Stomach (tissue), 19 donors: ENCODE measurements at places on chromosomes 4 and X. TPM values are rescaled to one million over a fixed set of nuclear protein-coding genes. Genes with fewer than 3 reads are reported as not detected.

DNA sequence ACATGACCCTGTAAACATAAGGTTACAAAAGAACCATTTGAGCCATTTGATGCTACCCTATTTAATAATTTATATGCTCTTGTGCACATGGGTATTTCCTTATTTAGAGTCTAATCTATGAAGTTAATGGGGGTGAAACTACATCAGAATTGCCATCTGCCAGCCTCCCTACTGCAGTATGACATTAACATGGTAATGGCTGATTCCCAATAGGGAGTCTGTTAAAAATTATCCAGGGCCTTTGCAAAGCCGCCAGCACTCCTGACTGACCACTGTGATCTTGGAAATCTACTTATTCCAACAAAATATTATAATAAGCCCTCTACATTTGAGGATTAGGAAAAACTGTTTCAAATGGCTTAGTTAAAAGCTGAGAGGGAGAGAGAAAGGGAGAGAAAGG lies 153.7 kb downstream of the CLCN4 start:
- DNase-seq, result peak; percentile 10

- DNase-seq, result no peak
Measured at GRCh38 chr4:25807102-25807728, 55.6 kb downstream of the SEL1L3 start.

DNA sequence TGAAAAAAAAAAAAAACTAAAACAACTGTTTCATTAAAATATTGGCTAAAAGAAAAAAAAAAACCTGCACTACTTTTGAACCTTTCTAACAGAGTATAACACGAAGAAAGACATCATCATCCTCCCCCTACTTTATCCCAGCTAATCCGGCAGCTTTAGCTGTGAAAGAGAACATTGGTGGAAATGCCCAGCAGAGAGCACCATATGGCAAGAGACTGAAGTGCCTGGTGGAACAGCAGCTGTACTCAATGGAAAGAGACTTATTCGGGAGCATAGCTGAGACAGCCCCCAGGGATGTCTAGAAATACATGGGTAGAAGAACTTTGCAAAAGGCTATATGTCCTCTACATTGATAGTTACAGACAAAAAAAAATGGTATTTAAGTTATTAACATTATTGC lies 30.3 kb downstream of the STPG2 start:
- DNase-seq, result peak; percentile 61

GRCh38 chrX:9825966-9826365 lies 39.7 kb downstream of the SHROOM2 start:
- no peak for DNase-seq

- DNase-seq, result no peak
Measured at GRCh38 chr4:180805101-180805500, 1438.1 kb upstream of the TENM3 start.

GRCh38 chr4:91965166-91965565 lies 338.6 kb upstream of the GRID2 start:
- DNase-seq, result no peak

GRCh38 chrX:83504721-83505479 lies 3.2 kb upstream of the POU3F4 start:
- DNase-seq, result no peak

GRCh38 chr4:145352438-145353145 lies 129.1 kb upstream of the SMAD1 start:
- DNase-seq, result no peak

DNA sequence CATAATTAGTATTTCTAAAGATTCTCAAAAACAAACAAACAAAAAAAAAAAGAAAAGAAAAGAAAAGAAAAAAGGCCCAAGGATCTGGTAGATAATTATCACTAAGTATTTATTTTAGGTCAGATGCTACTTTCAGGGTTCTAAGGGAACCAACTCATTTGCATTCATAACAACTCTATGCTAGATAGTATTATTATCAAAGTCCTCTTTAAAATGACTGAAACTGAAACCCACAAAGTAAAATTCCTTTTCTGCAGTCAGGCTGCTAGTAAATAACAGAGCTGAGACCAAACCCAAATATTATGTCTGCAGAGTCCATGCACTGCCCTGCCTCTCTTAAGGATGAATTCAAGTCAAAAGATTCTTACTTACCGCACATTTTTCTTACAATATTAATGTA lies 38.3 kb upstream of the MAPK10 start:
- no peak for DNase-seq

GRCh38 chrX:33909836-33910235 lies 222.3 kb downstream of the FAM47A start:
- DNase-seq, result peak; percentile 45

DNA sequence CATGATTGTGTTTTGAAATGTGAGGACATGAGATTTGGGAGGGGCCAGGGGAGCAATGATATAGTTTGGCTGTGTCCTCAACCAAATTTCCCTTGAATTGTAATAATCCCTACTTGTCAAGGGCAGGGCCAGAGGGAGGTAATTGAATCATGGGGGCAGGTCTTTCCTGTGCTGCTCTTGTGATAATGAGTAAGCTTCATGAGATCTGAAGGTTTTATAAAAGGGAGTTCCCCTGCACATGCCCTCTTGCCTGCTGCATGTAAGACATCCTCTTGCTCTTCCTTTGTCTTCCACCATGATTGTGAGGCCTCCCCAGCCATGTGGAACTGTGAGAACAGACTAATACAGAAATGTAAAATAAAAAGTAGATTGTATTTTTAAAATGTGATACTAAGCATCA lies 1294.9 kb downstream of the ADGRL3 start:
- DNase-seq, result no peak

DNA sequence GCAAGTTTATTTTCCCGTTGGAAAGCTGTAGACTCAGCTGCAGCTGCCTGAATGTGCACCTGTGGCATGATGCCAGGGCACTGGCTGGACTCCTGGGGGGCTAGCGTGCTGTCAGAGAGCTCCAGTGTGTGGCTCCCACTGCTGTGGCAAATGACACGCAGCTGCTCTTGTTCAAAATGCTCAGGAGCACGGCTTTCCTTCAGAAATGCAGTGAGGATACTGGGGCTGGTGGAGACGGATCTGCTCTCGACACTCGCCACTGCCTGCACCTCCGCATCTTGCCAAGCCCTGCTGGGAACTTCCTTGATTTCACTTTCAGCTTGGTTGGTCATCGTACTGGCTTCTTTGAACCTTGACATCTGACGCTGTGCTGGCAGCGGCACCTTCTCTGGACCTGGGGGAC lies 58.7 kb downstream of the GPRIN3 start:
- DNase-seq, result peak; percentile 55

GRCh38 chrX:69951753-69952152 lies 98.0 kb downstream of the AWAT2 start:
- DNase-seq, result no peak

DNA sequence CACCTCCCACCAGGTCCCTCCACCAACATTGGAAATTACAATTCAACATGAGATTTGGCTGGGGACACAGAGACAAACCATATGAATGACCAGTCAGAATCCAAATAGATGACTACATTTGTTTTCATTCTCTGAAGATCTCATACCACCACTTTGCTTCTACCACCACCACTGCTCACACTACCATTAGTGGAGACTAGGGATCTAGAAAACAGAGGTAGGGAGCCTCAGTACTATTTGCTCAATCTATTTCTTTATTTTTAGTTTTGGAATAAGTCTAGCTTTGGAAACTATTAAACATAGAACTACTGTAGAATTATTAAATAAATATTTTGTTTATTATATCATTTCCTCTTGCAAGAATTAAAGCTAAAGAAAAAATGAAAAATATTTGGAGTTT lies 727.9 kb downstream of the CCSER1 start:
- DNase-seq, result no peak

DNA sequence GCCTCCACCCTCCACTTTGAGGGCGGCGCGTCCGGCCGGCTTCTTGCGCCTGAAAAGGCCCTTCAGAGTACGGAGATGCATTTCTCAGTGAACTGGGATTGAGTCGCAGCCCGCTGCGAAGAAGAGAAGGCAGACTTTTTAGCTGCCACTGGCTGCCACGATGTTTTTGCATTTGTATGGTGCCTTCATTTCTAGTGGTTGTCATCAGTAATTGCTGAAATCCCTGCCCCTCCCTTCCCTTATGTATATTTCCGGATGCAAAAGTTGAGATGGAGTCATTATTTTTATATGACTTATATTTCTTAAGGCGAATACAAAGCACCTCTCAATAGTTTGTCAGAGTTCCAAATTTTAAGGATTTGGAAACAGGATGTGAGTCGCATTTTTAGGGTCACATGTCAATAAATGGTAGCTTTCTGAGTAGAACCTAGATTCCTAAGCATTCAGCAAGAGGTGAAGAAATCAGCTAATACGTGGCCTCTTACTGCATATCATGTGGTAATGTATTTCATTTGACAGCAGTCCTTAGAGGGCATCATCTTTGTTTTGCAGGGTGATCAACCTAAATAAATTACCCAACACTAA lies 658 bp downstream of the ATP6AP2 start:
- no peak for DNase-seq

DNA sequence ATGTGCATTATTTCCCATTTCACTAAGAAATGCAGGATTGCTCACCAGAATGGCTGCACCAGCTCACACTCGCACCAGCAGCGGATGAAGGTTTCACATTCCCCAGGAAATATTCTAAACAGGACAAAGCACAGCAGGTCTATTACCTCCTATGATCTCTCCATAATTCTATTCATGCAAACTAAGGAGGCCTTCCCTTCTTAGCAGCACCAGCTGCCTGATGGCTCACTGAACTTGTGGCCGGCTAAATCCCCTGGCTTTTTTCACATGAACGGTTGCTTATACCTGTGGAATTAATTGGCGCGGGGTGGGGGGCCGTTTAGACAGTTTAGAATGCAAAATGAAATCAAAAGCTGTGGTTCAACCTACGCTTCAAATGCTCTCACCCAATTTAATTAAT lies 73.5 kb upstream of the SRD5A3 start:
- DNase-seq, result no peak

DNA sequence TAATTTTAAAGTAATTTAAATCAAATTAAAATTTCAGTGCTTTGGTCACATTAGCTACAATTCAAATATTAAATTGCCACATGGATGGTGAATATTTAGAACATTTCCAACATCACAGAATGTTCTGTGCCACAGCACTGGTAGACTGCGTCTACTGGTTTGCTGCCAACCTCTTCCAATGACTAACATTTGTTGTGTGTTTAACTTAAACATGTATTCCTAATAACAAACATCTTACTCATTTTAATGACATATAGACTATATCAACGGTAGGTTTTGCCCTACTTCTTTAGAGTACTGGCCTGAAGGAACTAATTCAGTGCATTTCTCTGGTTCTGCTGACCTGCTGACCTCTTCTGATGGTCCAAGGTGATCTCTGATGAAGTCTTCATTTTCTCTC lies 157.6 kb downstream of the DCK start:
- no peak for DNase-seq

- DNase-seq, result no peak
Measured at GRCh38 chr4:106314960-106315359, 1.0 kb downstream of the TBCK start.

DNA sequence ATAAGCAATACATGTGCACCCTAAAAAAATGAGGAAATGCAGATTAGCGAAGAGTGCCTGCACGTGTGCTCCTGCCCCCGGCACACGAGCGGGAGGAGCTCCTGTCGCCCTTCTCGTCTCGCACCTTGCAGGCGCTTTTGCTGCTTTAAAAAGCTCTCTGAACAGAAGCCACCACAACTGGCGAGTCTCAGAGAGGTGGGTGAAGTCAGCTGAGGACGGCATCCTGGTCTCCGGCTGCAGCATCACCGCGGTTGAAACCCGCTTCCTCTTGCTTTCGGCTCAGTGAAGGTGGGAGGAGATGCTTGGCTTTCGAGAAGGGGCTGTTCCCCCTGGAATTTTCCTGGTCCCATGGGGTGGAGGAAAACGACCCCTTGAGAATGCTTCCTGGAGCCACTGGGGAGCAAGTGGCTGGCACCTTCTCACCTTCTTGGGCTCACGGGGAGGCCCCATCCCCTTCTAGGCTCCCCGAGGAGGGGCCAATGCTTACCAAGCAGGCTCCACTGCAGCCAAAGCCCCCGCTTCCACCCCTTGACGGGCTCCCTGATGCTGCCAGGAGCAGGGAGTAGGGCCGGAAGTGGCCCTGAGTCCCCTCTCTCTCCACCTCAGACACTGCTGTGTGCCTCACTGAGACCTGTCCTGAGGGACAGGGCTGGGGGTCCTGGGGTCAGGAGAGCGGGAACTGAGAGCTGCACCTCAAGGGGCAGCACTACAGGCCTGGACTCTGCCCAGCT lies 29.2 kb upstream of the MXD4 start:
- DNase-seq, result peak; percentile 37

DNA sequence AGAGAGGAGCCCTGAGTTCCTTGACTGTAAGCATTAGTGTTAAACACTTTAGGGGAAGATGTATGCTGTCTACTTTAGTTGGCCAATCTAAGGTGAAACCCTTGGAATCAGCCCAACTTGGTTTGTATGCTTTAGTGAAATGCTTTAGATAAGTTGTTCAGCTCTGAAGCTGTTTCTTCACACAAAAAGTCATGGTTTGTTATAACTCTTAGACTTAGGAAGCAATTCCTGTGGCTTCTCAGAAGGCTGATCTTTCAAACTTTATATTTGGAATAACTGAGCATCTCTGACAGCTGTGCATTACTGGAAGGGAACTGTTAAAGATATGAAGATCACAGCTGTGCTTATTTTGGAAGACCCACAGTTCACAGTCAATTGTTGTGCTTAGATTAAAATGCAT lies 714.1 kb downstream of the FAT4 start:
- DNase-seq, result no peak

DNA sequence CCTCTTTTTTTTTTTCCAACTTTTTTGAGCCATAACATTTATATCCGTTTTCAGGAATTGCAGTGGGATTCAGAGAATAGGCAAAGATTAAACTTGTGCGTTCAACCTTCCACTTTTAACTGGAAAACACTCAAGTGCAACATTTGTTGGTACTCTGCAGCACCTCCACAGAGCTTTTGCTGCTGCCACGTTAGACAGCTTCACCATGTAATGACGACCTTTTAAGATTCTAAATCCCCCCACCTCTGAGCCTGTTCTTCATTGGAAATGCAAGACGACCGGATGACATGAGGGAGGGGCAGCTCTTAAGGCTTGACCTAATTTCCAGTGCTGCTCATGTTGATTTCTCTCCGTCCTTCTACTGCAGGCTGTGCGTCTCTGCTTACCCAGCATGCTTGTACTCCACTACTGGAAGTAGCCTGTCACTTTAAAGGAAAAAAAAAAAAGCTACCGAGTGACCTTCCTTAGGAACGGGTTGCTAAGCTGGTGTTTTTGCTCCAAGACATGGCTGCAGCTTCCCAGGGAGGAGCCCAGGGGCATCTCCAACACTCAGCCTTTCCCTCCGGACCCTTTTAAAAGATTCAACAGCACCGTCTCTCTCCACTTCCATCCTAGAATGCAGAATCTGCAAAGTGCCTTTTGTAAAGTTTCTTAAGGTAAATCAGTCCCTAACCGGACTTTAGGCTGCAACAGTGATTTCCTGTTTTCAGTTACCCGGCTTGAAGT lies at the start of gene CC2D2A:
TSS of gene CC2D2A (plus strand) at position 481 of the 726 bp plus-strand sequence. CDS start 6,051 bp downstream, outside the sequence.
- no peak for DNase-seq

- peak; percentile 12 for DNase-seq
Measured at GRCh38 chr4:37359261-37359660, 114.7 kb downstream of the NWD2 start.

Gene TRIM61
- polyA plus RNA-seq, result 0.50 TPM

Gene TCP11X2
- polyA plus RNA-seq, result not detected

Gene AMTN
- polyA plus RNA-seq, result not detected

Gene PDLIM5
- 31.5 TPM for polyA plus RNA-seq

Gene ITGB1BP2
- polyA plus RNA-seq, result 2.0 TPM

Gene DMRTC1
- polyA plus RNA-seq, result not detected

Gene F8A3
- 3.0 TPM for polyA plus RNA-seq
